ENCODE measurements at places on chromosomes 1 and 21.

DNA sequence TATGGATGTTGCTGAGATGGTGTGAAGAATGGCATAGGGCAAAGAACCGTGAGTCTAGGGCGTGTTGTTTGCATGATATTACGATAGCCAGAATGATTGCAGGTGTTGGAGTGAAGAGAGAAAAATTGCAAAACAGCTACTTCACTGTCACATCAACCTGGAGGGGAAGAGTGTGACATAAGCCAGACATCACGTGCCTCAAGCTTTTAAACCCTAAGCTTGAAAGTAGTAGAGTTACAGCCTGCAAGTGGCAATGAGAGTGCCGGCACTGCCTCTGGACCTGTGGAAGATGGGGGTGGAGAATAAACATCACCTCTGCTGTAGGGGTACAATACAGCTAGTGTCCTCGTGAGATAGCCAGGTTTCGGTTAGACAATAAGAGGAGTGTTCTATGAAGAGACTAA lies 11.1 kb downstream of the EEIG2 start:
- no peak for DNase-seq

DNA sequence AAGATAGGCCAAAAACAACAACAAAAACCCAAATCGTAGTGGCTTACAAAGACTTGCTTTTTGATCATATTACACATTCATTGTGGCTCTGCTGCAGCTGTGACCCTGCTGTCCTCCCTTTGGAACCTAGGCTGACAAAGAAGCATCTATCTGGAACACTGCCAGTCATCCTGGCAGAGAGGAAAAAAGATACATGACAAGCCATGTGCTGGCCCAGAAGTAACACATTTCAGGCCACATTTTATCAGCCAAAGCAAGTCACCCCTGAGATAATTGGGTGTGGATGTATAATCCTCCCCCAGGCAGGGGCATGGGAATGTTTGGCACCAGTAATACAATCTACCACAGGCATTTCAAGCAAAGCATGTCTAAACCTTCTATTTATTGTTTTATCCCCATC lies 37.2 kb upstream of the AGO1 start:
- DNase-seq = no peak

GRCh38 chr1:20142001-20142710 lies 3.0 kb downstream of the PLA2G2F start:
- no peak for DNase-seq

DNA sequence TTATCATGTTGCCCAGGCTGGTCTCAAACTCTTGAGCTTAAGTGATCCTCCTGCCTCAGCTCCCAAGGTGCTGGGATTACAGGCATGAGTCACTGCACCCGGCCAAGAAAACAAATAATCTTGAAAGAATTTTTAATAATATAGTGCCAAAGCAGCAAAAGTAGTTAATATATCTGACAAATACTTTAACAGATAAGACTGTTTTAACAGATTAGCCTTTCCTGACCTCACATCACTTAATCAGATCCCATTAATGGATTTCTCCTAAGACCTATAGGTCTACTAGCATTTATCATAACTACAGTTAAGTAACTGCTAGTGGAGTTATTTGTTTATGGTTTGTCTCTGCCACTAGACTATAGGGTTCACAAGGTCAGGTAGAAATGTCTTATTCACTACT lies 61.1 kb upstream of the HP1BP3 start:
- DNase-seq = no peak

- no peak for DNase-seq
Measured at GRCh38 chr21:34639882-34640788, 25.2 kb upstream of the RCAN1 start.

- no peak for DNase-seq
Measured at GRCh38 chr1:47515164-47515789, 77.4 kb downstream of the FOXD2 start.

DNA sequence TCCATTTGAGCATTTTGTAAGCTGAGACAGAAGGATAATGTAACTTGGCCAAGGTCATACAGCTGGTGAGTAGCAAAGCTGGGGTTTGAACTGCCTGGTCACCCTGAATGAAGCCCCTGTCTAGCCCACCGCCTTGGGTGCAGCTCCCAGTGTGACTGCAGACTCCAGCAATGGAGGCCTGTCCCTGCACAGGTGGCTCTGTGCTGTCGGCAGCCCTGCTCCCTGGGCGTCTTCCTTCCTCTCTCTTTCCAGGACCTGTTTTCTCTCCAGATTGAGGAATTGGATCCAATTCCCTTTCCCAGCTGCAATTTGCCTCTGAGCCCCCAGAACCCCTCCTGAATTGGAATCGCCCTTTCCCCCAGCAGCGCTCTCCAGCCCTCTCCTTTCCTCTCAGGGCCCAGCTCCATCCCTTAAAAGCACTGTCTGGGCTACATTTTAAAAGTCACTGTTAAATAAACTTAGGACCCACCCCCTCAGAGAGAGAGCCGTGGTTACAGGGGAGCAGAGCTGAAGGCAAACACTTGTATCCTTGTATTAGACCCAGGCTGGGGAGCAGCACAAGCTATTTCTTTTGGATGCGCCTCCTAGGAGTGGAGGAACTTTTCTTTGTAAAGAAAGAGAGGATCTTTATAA lies 161.4 kb upstream of the LMO4 start:
- DNase-seq = no peak

DNA sequence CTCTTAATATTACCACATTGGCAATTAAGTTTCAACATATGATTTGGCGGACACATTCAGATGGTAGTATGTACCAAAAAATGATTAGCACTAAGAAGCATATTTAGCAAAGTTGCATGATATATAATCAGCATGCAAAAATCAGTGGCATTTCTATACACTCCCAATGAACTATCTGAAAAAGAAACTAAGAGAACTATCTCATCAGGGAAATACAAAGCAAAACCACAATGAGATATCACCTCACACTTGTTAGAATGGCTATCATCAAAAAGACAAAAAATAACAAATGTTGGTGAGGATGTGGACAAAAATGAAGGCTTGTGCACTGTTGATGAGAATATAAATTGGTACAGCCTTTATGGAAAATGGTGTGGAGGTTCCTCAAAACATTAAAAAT lies 31.4 kb upstream of the DENND1B start:
- DNase-seq = no peak
